ENCODE measurements at places on chromosomes 11 and 22.

- no peak for DNase-seq
These were observed 84.5 kb downstream of the MTMR3 start for GRCh38 chr22:29967461-29967860.

DNA sequence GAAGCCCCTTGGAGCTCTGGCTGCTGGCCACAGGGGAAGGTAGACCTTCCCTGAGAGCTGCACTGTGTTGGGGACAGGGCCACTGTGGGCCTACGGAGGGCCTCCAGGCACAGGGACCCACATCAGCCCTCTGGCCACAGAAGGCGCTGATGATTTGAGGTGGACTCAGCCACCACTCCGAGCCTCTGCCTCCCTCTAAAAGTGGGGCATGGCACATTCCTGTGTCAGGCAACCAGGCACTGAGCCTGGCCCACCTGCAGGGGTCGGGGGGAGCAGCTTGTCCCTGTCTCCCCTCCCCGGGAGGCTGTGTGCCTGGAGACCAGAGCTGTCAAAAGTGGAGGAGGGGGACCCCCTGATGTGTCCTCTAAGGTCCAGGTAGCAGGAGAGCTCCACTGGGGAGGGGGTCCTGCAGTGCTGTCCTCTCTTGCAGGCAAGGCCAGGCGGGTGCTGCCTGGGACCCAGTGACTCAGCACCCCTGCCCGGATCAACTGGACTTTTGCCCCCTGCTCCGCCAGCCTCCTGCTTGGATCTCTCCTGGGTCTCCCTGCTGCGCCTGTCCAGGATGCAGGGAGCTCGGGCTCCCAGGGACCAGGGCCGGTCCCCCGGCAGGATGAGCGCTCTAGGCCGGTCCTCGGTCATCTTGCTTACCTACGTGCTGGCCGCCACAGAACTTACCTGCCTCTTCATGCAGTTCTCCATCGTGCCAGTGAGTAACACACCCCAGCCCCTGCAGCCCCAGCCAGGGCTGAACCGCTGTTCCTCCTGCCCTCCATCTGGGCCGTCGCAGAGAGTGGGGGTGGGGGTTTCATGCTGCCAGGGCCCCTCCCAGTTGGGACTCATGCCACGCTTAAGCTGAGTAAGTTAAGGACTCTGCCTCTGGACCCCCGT lies 17.5 kb upstream of the CDKN1C start:
- no peak for DNase-seq

- DNase-seq, result no peak
These were observed 41.8 kb downstream of the OSBPL5 start for GRCh38 chr11:3123305-3123704.

DNA sequence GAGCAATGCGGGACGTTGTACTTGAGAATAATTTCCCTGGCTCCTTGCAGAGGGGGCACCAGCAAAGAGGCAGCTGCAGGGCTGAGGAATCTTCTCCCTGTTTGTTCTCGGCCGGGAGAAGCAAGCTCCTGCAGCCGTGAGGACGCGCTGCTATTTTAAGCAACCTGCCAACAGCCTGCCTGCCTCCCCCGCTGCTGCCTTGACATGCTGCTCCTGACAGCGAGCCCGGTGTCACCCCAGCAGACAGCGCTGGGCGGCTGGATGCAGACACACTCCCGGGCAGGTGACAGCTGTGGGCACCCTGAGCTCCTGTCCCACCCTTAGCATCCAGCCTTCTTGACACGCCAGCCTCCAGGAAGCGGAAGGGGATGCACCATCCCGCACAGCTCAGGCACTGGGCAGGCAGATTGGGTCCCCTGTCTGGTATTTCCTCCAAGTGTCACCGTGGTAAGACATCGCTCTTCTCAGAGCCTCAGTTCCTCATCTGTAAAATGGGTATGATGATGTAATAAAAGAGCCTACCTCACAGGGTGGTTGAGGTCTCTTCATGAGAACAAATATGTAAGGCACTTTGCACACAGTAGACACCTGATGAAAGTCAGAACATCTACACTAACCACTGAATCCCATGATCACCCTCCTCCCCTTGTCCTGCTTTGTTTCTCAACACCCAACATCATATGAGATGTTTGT lies 530.6 kb downstream of the MN1 start:
- no peak for DNase-seq

- DNase-seq, result no peak
These were observed 43.1 kb upstream of the TRIM77 start for GRCh38 chr11:89667001-89667400.

- no peak for DNase-seq
These were observed 144.9 kb downstream of the BCR start for GRCh38 chr22:23325183-23325582.

DNA sequence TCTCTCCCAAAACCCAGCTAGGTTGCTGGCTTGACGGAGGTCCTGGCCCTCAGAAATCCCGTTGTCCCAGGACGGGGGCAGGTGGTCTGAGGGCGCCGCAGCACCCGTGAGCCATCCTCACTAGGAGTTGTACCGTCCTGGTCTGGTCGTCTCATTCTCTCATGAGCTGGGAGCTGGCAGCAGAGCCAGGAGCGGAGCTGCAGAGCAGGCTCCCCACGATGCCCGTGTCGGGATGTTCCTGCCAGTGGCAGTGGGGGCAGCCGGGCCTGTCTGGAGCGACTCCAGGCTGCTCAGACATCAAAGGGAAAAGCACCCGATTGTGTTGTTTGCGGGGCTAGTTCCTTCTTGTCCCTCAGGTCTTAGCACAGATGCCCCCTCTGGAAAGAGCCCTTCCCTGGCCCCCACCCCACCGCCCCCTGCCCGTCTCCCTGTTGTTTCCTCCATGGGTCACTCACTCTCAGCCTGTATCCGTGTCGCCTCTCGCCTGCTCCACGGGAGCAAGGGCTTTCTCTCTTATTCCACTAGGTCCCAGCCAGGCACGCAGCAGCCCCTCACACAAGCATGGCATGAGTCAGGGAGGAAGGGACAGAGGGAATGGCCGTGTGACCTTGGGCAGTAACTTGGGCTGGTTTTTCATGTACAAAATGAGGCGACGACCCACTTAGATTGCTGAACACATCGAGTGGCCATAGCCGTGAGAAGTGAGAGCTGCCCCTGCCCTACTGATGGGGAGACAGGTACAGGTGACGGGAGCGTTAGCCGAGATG lies 23.2 kb upstream of the MGAT3 start:
- no peak for DNase-seq

Data from D341Med (cell line).